ENCODE measurements at places on chromosomes 5 and 9.
A peak's percentile ranks its signal among the peaks of the same experiment; 100 is the strongest.

GRCh38 chr5:18072600-18072999 lies 438.3 kb downstream of the TAF11L14 start:
- DNase-seq: no peak

DNA sequence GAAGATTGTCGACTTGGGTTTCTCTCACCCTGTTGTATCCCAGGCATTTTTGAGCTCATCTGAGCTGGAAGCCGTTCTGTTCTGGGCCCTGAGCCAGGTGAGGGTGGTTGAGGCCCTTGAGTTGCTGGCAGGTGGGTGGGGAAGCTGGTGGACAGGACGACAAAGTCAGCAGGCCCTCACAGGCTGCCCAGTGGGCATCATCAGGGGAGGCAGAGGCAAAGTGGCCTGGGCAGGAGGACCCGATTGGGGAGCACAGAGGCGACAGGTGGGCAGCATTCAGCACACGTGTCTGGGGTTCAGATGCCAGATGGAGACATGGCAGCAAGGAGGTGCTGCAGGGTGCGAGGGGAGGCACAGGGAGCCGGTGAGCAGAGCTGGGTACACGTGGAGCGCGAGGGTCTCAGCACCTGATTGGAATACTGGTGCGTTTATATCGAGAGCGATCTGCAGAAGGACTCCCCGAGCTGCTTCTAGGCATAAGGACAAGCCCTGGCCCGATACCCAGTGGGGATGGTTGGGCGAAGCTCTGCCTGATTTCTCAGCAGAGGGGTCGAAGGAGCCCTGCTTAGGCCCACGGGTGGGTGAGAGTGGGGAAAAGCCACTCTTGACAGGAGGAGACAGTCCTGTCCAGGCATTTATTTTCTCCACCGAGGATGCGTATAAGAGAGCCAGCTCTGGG lies 49.0 kb upstream of the SUSD3 start:
- DNase-seq: no peak

GRCh38 chr5:41268894-41269293 lies 55.6 kb upstream of the C6 start:
- no peak for DNase-seq

- peak; percentile 78 for DNase-seq
These were observed 148.2 kb upstream of the KLF4 start for GRCh38 chr9:107637421-107638420.

- DNase-seq: no peak
These were observed 544.2 kb upstream of the DAP start for GRCh38 chr5:11305245-11305644.

DNA sequence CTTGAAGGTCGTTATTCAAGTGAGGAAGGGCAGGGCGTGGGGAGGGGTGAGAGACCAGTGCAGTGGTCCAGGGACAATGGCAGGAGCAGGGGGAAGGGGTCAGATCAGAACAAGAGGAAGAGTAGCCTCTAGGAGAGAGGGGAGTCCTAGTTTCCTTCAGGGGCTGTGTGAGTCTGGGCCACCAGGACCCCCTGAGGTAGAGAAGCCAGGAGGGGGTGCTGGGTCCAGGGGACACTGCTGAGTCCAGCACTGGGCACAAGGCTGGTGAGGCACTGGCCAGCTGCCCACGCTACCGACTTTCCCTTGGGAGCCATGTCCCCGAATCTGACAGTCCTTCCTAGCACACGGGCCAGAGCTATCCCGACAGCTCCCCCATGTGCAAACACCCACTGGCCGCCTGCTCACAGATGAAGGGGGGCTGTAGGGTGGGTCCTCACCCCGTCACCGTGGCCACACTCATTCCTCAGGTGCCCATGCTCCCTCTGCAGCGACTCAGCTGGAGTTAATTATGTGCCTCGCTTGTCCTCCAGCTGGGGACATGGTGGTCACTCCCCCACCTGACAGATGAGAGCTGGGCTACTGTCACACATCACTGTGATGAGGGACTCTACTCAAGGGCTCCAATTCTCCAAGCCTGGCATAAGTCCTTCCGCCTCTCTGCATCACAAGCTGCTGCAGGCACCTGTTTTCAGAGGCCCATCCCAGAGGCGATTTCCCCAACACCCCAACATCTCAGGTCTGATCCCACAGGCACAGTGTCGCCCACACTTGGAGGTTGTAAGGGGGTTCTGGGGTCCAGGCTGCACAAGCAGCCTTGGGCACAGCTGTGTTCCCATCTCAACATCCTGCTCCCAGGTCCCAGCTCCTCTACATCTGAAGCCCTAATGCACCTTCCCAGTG lies 115.1 kb downstream of the GABBR2 start:
- DNase-seq: no peak

- DNase-seq: no peak
These were observed 322.3 kb downstream of the ASTN2 start for GRCh38 chr9:117092582-117092981.

DNA sequence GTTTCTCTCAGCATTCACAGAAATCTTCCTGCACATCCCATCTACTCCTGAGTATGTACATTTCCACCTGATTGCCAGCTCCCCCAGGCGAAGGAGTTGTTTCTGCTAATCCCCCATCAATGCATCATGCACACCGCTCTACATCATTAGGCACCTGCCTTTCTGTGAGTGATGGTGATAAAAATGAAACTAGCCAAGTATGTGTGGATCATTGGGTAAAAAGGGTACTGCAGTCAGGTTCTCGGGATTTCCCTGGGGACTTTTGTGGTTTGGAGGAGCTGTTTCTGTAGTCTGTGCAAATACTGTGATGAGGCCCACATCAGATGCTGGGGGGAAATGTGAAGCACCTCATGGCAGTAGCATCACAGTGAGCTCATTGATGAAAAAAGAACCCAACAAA lies 30.4 kb downstream of the CAMK4 start:
- peak; percentile 65 for DNase-seq

DNA sequence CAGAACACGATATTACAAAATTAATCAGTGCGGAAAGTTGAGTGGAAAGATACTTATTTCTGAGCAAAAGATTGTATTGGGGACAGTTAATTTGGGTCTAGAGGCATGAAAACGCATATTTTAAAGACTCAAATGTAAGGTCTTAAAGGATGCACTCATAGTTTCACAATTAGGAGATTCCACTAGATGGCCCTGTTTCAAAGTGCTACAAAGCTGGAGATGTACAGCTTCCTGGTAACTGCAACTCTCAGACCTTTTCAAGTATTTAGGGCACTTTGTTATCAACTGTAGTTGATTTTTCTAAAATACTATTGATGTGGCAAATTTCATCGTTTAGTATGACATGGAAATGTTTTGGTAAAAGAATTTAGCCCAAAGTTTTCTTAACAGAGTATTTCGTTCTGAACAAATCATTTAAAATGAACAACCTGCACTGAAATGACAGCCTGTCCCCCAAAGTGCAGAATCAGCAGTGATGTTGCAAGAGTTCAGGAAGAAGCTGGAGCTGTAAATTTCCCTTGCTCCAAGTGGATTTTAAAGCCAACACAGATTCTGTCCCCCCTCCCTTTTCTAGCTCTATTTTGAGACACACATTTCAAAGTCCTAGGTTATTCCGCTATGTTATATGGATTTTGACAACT lies 16.2 kb upstream of the NDUFB6 start:
- DNase-seq: peak; percentile 13

GRCh38 chr5:55923865-55924500 lies 70.8 kb downstream of the IL6ST start:
- DNase-seq: no peak

GRCh38 chr5:2130361-2130760 lies 247.6 kb upstream of the IRX4 start:
- DNase-seq: no peak

DNA sequence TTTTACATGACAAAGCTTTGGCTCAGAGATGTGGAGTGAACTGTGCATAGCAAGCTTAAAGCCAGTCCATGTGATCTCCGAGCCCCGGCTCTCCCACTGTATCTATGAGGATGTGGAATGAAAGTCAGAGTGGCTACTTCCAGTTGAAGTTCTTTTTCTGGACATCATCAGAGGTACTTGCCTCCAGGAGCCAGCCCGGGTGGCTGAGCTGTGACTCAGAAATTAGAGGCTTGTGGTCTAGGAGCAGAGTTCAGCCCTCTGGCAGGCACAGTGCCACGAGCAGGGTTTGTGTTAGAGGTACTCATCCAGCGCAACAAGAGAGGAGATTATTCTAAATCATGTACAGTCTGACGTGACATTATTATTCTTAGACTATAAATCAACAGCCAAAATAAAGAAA lies 322.5 kb downstream of the CDK5RAP2 start:
- no peak for DNase-seq

DNA sequence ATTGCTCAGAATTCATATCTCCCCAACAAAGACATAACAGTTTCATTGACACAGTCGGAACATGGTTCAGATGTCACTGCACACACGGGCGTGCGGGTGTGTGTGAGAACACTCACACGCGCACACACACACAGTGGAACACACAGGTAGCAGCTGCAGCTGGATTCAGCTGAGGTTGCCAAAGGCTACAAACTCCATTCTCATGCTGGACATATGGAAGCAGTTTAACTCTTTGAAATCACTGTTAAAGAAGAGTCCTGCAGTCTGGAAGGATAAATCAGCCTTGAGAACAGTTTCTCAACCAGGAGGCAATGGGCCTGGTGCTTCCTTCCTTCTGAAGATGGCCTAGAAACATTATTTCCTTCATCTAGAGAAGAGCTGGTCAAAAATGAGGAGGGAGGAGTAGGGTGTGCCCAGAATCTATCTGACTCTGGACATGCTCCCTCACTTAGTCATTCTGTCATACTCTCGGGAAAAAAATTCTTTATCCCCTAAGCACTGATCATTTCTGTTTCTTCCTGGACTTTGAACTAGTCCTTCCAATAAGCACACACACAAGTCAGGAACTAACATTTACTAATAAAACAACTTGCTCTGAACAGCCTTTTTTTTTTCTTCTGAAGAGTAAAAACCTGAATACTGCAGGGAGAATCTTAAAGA lies 160.6 kb downstream of the ZDHHC21 start:
- DNase-seq: no peak
